ENCODE measurements at places on chromosomes 12 and 14.

DNA sequence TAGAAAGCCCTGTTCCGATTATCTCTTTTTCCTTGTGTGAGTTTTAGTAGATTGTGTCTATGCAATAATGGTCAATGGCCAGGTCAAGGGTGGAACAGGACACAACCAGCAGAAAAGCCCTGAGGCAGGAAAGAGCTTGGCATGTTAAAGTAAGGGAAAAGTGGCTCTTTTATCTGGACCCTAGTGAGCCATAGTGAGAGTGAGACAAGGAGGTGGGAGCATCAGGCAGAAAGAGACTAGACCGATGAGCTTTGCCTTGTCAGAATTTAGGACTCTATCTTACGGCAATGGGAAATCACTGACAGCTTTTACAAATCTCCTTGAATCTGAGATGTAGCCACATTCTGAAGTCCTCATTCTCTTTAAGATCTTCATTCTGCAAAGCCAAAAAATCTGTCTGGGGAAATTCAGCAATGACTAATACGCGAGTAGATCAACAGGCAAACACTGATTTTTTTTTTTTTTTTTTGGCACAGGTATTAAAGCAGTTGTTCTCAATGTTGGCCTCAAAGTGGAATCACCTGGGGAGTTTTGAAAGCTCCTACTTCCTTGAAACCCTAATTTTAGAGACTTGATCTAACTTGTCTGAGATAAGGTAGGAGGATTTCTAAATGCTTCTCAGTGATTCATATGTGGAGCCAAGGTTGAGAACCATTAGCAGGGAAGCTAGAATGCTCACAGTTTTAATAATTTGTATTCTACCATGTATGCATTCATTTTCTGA lies 33.9 kb downstream of the TMEM19 start:
- DNase-seq: no peak

DNA sequence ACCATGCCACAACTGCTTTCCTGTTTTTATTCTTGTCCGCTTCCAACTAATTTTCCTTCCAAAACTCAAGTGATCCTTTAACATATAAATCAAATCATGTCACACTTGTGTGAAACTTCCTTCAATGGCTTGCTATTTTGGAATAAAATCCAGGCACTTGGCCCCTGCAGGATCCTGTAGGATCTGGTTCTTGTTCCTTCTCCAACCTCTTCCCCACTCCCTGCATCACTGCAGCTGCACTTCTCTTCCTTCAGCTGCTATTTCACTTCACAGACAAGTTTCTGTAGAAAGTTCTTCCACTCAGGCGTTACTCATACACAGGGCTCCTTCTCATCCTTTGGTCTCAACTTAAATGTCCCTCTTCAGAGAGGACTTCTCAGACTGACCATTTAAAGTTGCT lies 239.7 kb upstream of the BTG1 start:
- no peak for DNase-seq

DNA sequence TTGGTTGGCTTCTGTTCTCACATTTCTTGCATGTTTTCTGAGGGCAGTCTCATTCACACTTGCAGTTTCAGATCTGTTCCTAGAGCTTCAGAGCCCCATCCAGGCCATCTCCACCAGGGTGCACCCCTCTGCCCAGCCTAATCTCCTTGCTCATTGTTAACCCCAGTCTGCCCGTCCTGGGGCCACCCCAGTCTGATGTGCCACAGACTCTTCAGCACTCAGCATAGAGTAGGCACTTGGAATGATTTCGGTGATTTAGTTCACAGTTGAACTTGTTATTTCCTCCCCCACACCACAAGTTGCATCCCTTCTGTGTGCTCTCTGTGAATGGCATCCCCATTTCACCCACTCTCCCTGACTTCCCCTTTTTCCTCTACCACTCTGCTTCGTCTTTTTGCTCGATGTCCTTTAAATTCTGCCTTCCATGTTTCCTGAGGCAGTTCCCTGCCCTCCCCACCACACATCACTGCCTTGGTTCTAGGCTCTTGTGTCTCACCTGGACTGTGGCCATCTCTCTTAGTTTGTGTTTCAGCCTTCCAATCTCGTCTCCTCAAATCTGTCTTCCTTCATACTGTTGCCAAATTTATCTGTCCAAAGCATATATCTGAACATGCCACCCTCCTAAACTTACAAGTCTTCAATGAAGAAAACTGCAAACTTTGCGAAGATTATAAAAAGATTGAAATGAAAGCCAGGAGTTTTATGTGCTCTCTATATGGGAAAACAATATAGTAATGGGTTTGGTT lies 41.5 kb downstream of the ANO6 start:
- DNase-seq: no peak

DNA sequence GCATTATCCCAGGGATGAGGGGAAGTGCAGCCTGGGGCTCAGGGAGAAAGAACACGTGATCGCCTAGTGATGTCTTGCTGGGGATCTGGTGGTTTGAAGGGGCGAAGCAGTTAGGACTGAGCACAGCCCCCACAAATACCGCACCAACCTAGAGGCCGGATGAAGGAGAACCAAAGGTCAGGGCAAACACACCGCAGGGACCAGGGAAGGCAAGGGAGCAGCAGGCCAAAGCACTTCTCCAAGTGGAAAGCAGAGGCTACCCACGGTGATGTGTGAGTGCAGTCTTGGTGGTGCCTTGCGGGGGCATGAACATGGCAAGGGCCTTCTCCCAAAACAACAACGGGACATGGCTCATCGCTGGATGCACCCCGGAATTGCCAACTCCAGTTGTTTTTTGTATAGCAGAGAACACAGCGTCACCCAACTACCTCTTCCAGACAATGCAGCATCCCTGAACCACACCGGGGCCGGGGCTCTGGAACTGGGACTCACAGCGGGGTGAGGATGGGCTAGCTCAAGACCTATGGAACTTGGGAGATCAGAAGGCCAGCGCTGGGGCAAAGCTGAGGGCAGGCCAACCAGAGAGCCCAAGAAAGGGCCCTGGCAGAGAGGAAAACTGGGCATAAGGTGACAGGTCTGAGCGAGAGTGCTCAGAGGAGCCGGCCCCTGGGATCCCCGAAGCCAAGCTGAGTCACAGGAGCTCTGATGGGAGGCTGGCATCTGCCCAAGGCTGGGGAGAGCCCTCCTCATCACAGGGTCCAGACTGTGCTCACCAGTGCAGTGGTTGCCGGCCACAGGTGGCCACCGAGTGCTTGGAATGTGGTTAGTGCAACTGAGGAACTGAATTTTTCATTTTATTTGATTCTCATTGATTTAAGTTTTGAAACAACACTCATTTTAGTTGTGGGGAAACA lies 11.1 kb downstream of the GALNT16 start:
- DNase-seq: no peak

DNA sequence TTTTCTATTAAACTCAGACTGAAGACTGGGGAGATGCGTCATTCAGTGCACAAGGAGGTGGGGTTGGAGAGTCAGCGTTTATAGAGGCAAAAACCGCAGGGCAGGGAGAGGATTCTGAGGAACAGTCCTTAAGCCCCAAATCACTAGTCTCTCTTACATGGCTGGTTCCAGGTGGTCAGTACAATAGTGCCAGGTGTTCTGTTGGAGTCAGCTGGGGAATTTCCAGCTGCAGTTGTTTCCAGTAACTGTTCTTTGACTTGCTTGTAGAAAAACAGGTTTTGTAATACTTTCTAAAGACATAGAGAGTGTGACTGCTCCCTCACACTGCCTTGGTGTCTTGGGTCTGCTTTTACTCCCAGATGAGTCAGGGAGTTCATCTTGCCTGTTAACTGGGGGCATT lies 192.2 kb downstream of the TMTC3 start:
- DNase-seq: peak; percentile 6

GRCh38 chr12:50799908-50800307 lies 36.0 kb downstream of the ATF1 start:
- DNase-seq: no peak

DNA sequence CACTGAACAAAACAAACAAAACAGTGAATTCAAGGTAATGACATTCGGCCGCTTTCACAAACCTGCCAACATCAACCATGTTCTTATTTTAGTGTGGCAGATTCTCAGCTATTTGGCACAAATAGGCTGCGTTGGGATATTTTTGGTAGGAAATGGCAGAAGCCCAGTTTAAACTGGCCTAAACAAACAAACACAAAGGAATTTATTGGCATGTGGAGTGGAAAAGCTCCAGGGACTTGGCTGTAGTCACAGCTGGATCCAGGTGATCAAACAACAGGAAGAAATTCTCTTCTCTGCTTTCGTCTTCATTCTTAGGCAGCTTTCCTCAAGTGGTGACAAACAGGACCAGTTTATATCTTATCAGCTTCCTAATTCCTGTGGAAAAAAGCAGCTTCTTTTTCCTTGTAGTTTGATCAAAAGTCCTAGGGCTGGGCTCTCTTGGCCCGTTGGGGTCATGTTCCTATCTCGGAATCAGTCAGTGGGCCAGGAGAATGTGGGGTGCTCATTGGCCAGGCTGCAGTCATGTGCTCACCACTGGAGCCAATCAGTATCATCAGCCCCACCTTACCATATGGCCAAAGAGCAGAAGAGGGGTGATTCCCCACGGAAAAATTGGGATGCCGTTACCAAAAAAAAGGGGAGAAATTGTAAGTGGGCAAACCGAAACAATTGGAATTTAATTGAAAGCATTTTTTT lies 22.6 kb downstream of the C12orf75 start:
- DNase-seq: no peak

DNA sequence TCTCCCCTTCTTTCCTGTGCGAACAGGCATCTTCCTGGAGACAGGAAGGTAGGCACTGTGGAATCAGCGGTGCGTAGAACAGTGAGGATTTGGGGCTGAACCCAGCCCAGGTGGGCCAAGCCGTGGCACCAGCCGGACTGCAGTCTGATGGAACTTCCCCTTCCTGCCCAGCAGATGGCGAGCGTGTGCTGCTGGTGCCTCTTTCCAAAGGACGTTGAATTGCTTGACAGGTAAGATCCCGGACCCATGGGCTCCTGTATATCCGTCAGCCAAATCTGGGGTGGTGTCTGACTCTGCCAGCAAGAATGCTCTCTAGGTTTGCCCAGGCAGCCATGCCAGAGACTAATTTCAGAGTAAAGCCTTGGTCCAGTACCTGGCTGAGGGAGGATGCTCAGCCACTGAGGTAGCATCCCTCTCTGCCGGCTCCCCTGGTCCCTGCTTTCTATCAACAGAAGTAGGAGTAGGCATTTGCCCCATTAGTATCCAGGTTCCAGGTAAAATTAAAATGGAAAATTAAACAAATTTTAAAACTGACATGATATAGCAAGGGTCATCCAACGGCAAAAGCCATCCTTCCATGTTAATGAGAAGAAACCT lies 21.1 kb upstream of the KCNA5 start:
- DNase-seq: no peak

GRCh38 chr14:97788846-97789526 lies 991.8 kb downstream of the VRK1 start:
- DNase-seq: no peak

GRCh38 chr12:131468206-131468605 lies 242.7 kb upstream of the SFSWAP start:
- DNase-seq: no peak

- DNase-seq: no peak
Observed at GRCh38 chr14:68939181-68939892, 39.8 kb downstream of the ACTN1 start.

DNA sequence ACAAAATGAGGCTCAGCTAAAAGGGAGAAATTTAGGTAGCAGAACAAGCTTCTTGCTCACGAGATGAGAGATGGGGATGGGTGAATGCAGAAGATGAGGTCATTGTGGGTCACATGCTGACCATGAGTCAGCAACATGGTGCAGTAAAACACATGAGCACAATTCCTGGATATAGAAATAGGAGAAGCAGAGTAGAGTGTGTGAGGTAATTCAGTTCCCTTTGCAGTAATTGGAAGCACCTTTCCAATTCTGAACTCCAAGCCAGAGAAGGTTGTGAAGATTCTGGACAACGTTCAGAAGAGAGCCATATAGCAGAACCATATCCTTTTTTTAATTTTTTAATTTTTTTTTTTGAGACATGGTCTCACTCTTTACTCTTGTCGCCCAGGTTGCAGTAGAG lies 62.0 kb upstream of the LMNTD1 start:
- DNase-seq: no peak

DNA sequence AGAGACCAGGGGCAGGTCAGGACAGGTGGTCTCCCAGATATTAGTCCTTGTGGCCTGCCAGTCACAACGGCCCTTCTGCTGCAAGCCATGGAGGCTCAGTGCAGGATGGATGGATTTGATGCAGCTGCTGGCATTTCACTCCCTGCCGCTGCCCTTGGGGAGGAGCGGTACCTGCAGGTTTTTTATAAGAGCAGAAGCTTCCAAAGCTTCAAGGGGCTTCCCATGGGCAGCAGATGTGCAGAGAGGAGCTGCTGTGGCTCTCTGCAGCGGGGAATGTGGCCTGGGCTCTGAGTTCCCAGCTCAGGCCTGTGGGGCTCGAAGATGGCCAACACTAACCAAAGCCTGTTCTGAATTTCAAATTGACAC lies 379.3 kb downstream of the DPF3 start:
- DNase-seq: no peak

DNA sequence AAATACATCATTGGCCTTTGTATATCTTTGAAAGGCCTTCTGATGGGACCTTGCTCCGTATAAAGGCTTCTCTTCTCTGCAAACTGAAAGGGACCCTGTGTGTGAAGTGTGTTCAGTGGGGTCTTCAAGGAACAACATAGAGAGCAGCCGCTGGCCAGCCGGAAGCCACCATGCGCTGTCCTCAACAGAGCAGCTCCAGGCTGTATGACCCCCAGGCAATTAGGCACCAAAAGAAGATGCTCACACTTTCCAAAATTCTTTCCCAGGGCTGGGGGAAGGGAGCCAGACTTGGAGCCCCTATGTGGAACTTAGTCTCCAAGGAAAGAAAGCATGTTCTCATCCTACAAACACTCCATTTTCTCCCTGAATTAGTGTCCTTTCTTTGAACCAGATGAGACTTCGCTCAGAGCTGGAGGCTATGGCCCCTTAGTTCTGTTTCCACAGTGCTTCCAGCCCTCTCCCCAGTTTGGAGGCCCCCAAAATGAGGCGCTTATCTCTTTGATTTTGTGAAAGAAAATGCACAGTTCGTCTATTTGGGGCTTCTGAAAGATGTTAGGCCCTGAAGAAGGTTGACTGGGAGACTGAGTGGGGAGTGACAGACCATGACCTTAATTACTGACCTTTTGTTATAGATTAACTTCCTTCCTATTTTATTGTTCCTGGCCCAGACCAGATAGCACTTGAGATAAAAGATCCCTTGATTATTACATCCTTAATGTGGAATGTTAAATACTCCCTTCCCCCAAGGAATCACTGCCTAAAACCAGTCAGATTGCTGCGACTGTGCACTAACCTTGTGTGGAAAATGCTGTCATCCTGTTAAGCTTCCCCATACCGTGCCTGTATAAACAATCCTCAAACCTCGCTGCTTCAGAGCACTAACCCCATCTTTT lies 128.3 kb upstream of the FGD4 start:
- peak; percentile 86 for DNase-seq

GRCh38 chr14:54362089-54362504 lies 34.7 kb upstream of the CDKN3 start:
- DNase-seq: no peak

- DNase-seq: no peak
Observed at GRCh38 chr14:24078146-24078545, 6.8 kb downstream of the CPNE6 start.

- DNase-seq: no peak
Observed at GRCh38 chr12:112928978-112929377, 9.3 kb upstream of the OAS3 start.

- DNase-seq: no peak
Observed at GRCh38 chr12:14710632-14711320, 14.4 kb upstream of the GUCY2C start.

GRCh38 chr14:61218157-61218556 lies 63.0 kb downstream of the TMEM30B start:
- no peak for DNase-seq
